Cerebellar nuclear complex (tissue), 1 donor: ENCODE measurements at places on chromosomes 16 and 17.

GRCh38 chr17:72426321-72426720, 305.5 kb downstream of the SOX9 start:
- no peak for DNase-seq

- no peak for DNase-seq
Measured at GRCh38 chr17:37761059-37761458, 16.2 kb upstream of the HNF1B start.

GRCh38 chr17:38864636-38865398, 5.0 kb upstream of the LASP1 start:
- DNase-seq: no peak

DNA sequence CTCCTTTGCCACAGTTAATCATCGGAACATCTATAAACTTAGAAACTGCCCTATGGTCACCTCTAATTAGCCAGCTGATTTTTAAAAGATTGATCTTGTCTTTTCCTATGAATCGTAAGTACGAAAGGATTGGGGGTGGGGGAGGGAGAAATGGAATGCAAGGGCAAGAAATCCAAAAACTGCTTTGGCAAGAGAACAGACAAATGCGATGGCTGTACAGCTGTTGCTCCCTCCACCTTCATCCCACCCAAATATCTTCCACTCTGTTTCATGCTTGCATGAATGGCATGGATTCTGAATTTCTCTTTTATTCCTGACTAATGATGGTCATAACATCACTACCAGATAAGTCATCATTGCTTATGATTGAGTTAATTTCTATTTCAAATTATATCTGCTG, 165.7 kb downstream of the STX8 start:
- DNase-seq: no peak

- no peak for DNase-seq
Measured at GRCh38 chr17:76440751-76441362, 12.1 kb downstream of the UBE2O start.

- DNase-seq: no peak
Measured at GRCh38 chr17:15957206-15957605, 12.3 kb downstream of the ADORA2B start.

DNA sequence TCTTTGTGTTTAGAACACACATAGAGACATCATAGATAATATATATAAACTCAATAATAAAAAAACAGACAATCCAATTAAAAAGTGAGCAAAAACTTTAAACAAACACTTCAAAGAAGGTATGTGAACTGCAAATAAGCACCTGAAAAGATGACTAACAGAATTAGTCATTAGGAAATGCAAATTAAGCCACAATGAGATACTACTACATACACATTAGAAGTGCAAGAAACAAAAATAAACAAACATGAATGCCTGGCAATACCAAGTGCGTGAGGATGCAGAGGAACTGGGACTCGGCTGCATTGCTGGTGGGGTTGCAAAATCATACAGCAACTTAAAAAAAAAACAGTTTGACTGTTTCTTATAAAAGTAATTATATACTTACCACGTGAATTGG, 799.0 kb downstream of the KCNJ2 start:
- DNase-seq: no peak

DNA sequence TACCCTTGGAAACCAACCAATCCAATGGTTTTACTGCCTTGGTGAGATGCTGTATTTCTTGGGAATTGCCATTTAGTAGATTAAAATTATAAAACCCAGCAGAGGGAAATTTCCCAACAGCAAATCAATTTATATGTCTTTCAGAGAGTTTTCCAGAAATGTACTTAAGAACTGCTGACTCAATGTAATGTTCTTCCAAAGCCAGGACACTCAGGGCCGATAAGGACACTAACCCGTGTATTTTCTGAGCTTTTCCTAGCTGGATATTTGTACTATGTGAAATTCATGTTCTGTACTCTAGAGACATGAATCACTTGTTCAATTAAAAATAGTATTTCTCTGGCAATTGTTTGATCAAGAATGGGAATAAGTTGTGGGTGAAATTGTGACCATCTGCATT, 121.4 kb downstream of the KCNJ2 start:
- DNase-seq: no peak

DNA sequence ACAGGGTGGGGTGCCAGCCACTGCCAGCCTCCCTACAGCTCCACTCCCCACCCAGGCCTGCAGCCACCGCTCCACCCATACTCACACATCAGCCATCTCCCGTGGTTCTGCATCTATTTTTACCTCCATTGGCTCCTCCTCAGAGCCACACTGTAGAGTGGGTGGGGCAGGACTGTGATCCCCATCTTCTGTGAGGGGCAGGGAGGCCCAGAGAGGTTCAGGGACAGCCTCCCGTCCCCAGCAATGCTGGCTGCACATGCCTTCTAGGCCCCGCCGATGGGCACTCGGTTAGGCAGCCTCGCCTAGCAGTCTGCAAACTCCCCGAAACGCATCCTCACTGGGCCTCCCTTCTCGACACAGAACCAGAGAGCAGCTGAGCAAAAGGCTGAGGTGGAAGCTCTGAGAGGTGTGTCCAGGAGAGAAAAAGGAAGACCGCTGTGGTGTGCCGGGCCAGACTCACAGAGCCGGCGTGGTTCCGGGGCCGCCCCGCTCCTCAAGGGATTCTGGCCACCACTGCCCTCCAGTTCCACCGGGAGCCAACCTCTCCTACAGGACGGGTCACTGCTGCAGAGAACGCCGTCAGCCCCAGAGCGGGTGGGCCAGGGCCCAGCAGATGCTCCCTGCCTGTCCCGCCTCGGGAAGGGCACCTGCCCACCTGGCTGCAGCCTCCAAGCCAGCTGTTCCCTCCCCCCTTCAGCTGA, 71.9 kb downstream of the ABR start:
- DNase-seq: no peak

DNA sequence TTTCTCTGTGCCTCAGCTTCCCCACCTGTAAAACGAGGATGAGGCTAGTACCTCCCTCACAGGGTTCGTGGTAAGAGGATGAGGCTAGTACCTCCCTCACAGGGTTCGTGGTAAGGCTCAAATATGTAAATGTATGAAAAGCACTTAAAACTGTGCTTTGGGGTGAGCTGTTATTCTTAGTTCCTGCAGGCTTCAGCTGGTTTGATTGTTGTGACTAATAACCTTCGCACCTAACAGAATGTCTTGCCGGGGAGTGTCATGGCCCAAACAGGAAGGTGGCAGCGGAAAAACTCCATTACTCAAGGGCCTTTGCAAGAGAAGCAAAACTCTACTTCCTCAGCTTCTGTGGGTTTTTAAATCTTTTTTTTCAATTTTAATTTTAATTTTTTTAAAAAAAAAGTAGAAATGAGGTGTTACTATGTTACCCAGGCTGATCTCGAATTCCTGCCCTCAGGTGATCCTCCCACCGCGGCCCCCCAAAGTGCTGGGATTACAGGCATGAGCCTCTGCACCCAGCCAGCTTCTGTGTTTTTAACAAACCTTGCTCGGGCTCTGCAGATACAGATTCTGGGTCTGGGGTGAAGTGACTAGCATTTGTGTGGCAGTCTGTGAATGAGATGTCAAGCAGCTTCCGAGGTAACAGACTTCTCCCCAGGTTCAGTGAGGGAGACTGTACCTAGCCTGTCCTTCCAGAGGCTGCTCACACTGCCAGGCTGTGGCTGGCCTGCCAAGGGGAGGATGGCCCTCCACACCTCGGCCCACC, 103.0 kb downstream of the RAB11FIP4 start:
- no peak for DNase-seq

- no peak for DNase-seq
Measured at GRCh38 chr16:11250786-11251524, 5.0 kb downstream of the SOCS1 start.

GRCh38 chr17:77462090-77462489, 321.3 kb downstream of the SEC14L1 start:
- DNase-seq: no peak

GRCh38 chr16:87032554-87032953, 284.6 kb downstream of the C16orf95 start:
- no peak for DNase-seq

GRCh38 chr16:79754081-79754480, 153.5 kb upstream of the MAF start:
- DNase-seq: no peak

DNA sequence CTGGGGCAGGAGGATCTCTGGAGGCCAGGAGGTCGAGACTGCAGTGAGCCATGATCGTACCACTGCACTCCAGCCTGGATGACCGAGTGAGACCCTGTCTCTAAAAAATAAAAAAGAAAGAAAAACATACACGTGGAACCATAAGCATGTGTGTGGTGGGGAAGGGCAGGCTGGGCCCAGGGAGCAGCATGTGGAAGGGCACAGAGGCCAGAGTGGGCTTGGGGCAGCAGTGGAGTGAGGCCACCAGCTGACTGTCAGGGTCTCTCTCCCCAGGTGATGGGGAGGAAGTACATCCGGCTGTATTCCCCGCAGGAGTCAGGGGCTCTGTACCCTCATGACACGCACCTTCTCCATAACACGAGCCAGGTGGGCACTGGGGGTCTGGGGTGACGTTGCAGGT, 16.8 kb downstream of the KDM8 start:
- no peak for DNase-seq

GRCh38 chr17:58538811-58539409, 24.5 kb upstream of the MTMR4 start:
- DNase-seq: no peak

GRCh38 chr17:77942112-77942988, 16.2 kb upstream of the TNRC6C start:
- no peak for DNase-seq

DNA sequence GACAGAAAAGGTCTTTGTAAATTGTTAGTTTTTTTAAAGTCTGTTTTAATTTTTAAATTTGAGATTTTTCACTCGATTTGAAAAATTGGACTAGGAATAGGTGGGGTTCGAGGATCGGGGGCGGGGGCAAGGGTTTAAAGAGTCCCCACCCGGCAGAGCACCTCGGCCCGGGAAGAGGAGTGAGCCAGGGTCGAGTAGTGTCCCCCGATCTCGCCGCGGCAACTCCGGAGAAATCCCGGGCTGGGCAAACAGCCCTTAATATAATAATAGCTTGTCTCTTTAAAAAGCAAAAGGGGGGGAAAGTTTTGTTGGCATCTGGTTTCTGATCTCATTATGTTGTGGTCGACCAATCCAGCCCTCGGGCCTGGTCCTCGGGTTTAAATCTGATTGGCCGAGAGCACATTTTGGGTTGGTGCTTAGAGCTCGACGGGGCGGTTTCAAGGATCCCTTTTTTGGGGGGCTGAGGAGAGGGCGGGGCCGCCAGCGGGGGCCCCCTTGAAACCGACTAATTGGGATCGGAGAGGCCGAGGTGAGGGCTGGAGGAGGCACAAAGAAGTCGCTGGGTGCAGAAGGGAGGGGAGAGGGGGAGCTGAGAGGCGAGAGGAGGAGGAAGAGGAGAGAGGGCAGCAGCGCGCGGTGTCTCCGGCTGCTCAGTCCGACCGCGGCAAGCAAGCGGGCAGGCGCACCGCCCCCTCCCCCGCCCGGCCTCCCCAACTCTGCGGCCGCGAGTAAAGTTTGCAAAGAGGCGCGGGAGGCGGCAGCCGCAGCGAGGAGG, at the start of gene FZD2:
Gene FZD2 (plus strand): TSS at position 653 of the 775 bp plus-strand sequence. CDS start 205 bp downstream, outside the sequence.
- no peak for DNase-seq

DNA sequence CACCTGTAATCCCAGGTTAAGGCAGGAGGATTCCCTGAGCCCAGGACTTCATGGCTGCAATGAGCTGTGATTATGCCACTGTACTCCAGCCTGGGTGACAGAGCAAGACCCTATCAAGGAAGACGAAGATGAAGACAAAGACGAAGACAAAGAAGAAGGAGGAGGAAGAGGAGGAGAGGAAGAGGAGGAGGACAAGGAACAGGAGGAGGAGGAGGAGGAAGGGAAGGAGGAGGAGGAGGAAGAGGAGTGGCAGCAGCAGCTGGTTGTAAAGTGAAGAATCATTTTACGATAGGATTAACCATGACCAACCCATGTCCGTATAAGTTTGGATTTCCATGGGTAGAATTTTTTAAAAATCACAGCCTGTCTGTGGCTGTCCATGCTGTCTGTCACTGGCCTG, 316.8 kb upstream of the TNRC6C start:
- DNase-seq: no peak

- no peak for DNase-seq
Measured at GRCh38 chr16:88373927-88374492, 8.7 kb upstream of the ZNF469 start.

- no peak for DNase-seq
Measured at GRCh38 chr17:66704858-66705520, 129.9 kb upstream of the CACNG5 start.

DNA sequence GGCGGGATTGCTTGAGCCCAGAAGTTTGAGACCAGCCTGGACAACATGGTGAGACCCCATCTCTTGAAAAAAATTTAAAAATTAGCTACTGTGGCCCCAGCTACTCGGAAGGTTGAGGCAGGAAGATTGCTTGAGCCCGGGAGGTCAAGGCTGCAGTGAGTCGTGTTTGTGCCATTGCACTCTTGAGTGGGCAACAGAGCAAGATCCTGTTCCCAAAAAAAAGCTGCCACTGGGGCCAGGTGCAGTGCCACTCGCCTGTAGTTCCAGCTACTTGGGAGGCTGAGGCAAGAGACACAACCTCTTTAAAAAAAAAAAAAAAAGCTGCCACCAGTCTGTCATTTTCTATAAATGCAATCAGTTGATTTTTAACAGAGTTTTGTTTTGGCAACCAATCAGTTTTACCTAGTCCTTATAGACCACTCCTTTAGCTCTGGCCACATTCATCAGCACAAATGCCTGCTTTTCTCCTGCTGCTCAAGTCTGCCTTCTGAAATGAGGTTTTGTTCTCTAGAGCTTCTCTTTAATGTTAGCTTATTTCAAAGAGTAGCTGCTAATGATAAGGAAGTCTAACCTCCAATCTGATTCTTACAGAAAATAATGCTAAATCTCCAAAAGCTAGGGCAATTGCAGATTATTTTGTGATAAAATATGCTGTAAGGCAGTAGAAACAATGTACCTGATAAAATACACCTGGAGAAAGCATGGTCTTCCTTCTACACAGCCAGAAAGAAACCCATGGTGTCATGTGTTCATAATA, 64.8 kb downstream of the TUBD1 start:
- no peak for DNase-seq

DNA sequence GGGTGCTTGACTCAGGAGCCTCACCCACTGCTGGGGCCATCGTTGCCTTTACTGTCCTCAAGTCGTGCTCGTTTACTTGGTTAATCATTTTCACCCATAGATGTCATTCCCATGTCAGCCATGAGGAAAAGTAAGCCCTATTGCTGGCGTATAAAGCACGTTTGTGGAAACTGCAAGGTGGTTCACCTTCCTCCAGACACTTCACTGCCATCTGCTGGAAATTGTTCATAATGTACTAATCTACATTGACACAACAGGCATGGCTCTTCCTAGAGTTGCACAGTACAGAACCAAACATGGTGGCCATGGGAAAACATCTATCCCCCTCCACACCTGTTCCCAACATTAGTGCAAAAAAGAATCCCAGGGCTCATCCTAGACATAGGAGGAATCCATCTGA, 116.6 kb downstream of the ZNF18 start:
- DNase-seq: no peak

GRCh38 chr16:66120656-66121055, 245.8 kb upstream of the CDH5 start:
- no peak for DNase-seq

DNA sequence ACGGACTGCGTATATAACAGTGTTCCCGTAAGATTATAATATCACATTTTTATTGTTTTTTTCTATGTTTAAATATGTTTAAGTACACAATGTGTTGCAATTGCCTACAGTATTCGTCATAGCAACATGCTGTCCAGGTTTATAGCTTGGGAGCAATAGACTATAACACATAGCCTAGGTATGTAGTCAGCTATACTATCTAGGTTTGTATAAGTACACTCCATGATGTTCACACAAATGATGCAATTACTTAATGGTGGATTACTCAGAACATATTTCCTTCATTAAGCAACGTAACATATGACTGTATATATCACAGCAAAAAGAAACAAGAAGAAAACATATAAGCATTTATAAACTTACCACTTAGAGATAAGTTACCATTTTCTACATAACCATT, 160.0 kb downstream of the CBLN1 start:
- no peak for DNase-seq
